Cortex of kidney (tissue), 1 donor: ENCODE measurements at places on chromosomes 2 and 18.

- DNase-seq = no peak
Observed at GRCh38 chr2:138640921-138641676, 139.1 kb downstream of the NXPH2 start.

DNA sequence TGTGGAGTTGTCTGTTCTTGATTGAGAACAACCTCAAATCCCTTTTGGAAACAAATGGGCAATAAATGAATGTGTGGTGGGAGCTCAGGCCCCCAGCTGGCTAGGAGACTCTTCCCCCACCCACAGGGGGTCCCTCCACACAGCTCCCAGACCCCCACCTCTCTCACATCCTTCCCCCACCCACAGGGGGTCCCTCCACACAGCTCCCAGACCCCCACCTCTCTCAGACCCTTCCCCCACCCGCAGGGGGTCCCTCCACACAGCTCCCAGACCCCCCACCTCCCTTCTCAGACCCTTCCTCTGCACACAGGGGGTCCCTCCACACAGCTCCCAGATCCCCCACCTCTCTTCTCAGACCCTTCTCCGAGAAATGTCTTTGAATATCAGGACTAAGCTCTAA is 79.0 kb upstream of the CTDP1 start:
- no peak for DNase-seq

DNA sequence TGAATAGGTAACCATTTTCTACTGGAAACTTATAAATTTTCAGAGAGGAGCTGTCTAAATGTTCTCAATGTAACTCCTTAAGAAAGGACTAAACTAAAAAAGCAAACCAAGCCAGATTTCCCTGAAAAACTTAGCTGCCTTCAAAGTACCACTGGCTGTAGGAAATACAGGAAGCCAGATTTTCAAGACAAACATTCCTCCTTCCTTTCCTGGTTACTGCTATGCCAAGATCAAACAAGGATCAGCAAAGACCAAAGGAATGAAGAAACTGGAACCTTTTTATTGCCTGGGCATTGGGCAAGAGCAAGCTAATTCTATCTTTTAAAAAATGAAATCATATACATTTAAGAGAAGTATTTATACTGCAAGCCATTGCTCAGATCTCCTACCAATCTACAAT is 212.7 kb downstream of the DYM start:
- no peak for DNase-seq

DNA sequence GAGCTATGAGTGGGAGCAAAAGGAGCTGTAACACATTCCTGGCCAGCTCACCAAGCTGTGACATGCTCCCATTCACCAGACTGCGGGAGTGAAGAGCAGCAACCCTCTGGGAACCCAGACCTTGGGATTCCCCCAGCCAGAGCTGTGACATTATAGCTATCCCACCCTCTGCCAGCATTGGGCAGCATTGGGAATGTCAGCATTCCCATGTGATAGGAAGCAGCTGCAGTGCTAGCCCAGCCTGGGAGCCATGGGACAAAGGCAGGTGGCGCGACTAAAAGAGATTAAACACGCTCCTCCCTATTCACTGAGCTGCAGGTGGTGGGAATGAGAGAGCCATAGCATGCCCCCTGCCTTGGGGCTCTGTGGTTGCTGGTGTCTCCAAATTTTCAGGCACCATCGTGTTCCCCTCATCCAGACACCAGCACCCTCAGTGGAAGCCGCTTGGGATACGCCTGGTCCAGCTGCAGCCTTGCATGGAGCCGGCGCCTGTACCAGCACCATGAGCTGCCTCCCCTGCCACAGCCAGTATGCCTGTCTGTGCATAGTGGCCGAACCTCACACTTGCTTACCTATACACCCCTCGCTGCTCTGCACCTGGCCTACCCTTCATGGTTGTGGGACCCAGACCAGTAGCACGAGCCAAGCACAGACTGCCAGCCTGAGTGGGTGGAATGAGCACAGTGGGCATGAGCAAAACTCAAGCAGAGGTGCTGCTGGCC is 695.6 kb upstream of the GCFC2 start:
- DNase-seq = no peak
